A172 (cell line): ENCODE measurements at places on chromosomes 4 and X. TPM values are rescaled to one million over a fixed set of nuclear protein-coding genes. Genes with fewer than 3 reads are reported as not detected.

Gene FGF16
- not detected in 2 replicates for total RNA-seq

Gene PTCHD1
- total RNA-seq = not detected in 2 replicates

Gene ADH6
- total RNA-seq = not detected in 2 replicates

Gene OCIAD2
- total RNA-seq = 128 and 158 TPM in 2 replicates

Gene COL25A1
- 0.12 TPM in 1 of 2 replicates, not detected in the other for total RNA-seq

Gene NONO
- 512 and 514 TPM in 2 replicates for total RNA-seq

Gene ADH1A
- not detected in 2 replicates for total RNA-seq

Gene FAM47B
- not detected in 2 replicates for total RNA-seq

DNA sequence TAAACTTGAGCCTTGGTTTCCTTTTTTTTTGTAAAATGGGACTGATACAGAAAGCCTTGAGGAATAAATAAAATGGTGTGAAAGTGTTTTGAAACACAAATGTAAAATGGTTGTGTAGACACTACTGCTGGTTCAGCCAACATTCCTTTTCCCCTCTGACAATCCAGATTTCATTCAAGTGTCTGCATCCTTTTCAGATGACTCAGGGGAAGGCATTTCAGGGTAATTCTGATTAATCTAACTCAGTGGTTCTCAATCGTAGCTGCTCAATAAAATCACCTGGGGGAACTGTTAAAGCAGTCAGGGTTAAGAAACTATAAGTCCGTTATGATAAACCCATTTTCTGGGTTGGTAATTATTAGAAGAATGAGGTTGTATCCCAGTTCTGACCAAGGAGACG is 4.6 kb downstream of the ARHGAP10 start:
- peak; percentile 70 for DNase-seq

DNA sequence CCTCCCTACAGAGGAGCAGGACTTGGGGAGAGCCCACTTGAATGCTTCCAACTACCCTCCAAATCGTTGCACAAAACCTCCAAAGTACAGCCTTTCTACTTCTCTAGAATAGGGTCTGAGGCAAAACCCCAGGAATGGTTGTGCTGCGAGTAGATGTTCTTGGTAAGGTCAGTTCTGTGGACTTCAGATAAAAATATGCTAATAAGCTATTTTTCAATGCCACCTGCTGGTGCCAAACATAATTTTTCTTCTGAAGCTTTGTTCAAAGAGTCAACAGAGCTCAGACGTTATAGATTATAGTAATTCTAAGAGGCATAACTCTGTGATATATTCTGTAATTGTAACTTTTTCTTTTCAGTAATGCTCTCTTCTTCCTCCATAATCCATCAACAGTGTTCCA is 425.7 kb downstream of the GPAT3 start:
- DNase-seq = peak; percentile 23

DNA sequence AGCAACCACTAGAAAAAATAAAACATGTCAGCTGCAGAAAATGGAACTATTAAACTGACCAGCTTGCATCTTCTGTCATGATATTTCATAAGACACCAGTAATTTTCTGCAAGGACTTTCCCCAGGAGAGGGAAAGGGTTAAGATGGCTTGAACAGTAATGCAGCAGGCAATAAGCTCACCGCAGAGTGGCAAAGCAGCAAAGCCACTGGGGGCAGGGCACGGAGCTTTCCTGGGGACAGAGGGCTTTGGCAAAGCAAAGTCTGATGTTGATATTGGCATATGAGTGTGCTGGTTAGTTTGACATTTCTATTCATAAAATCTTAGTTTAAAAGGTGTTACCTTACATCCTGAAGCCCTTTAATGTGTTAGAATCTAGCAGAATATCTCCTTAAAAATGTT is 55.1 kb upstream of the NAP1L5 start:
- DNase-seq = no peak

DNA sequence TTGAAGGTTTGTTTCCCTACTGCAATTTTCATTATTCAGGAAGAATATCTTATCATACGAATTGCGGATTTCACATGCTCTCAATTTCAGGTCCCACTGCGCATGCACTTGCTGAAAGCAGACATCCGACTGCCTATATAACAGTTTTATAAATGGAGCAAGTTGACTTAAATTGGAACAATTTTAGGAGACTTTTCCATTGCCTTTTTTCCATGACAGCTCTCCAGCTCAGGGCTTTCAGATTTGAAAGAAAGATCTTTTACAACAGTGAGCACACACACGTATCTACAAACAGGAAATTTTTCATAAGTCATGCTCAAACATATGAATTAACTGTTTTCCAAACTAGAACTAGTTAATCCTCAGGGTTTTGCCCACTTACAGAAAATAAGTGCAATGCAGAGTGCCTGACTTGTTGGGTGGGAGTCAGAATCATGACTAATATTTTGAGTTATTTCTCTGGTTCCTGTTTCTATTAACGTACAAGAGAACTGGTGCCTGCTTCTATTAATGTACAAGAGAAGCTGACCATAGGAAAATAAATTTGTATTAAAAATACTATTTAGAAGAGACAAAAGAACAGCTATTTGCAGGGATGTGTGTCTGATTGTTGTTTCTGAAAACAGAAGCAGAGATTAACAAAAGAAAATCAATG is 137.9 kb downstream of the GPC3 start:
- no peak for DNase-seq

GRCh38 chr4:134309715-134310114 is 108.1 kb upstream of the PABPC4L start:
- no peak for DNase-seq

GRCh38 chr4:38162240-38162784 is 202.1 kb downstream of the PTTG2 start:
- DNase-seq = peak; percentile 90

- DNase-seq = no peak
Measured at GRCh38 chr4:183384516-183384915, 59.9 kb upstream of the CDKN2AIP start.

DNA sequence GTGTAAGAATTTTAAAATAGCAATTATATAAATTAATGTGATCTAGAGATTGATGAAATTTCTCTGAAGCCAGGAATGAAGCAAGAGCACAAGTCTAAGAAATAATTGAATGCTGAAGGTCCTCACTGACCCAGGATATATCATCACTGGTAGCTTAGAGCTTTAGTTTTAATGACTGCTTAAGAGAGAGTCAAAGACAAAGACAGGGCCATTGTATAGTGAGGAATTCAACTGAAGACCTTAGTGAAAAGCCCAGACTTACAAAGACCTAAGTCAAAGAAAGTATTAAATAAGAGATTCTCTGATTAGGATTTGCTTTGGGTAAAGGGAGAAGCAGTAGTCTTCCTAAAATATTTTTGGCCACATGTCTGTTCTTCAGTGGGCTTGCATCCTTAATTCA is 26.0 kb upstream of the IL15 start:
- no peak for DNase-seq

DNA sequence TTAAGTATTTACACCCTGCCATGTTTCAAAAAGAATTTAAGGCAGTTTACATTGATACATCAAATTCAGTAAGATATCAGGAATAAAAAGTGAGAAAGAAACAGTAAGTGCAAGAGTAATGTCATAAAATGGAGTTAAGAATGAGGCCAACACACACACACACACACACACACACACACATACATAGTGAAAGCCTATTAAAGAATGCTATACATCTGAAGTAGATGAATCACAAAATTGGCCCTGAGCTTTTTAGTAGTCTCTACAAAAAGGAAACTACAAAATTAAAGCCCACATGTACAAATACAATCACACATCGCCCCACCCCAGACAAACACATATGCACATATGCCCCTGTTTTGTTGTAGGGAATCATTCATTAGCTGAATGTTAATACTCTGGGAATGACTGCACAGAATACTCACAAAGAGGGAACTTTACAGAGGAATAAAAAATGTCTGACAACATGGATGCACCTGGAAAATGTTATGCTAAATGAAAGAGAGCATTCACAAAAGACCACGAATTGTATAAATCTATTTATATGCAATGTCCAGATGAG is 428.8 kb downstream of the IL15 start:
- no peak for DNase-seq

DNA sequence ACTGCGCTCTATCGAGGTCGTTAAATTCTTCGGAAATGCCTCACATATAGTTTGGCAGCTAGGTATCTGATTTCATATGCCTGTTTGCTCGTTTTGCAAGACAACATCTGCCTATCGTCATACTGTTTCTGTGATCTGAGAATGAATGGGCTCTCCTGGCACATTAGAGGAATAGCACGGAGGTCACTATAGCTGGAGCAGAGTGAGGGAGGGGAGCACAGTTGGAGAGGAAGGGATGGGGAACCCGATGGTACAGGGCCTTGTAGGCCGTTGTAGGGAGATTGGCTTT is 552 bp downstream of the IKBKG start:
- no peak for DNase-seq

DNA sequence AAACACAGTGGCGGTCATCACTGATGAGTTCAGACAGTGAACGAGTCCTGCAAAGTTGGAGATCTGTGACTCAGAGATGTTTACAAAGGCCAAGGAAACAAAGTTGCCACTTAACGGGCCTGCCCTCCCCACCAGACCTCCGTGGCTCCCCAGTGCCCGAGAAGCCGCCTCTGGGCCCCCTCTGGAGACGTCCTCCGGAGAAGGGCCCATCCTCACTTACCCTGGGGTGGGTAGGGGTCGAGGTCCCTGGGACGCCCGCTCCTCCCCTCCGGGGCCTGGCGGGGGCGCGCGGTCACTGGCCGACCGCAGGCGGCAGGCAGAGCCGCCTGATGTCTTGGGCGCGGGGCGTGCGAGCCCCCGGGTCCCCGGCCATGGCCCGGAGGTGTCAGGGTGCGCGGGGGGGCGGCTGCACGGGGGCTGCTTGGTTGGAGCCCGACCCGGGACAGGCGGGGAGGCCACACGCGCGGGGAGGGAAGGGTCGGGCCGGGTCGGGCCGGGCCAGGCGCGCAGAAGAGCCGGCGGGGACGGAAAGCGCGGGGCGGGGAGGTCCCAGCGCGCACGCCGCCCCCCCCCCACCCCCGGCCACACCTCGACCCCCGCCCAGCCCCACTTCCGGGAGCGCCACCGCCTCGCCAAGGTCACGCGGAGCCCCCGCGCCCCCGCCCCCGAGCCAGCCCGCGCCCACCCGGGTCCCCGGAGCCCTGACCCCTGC is 529 bp downstream of the DHRSX start:
- peak; percentile 57 for DNase-seq

DNA sequence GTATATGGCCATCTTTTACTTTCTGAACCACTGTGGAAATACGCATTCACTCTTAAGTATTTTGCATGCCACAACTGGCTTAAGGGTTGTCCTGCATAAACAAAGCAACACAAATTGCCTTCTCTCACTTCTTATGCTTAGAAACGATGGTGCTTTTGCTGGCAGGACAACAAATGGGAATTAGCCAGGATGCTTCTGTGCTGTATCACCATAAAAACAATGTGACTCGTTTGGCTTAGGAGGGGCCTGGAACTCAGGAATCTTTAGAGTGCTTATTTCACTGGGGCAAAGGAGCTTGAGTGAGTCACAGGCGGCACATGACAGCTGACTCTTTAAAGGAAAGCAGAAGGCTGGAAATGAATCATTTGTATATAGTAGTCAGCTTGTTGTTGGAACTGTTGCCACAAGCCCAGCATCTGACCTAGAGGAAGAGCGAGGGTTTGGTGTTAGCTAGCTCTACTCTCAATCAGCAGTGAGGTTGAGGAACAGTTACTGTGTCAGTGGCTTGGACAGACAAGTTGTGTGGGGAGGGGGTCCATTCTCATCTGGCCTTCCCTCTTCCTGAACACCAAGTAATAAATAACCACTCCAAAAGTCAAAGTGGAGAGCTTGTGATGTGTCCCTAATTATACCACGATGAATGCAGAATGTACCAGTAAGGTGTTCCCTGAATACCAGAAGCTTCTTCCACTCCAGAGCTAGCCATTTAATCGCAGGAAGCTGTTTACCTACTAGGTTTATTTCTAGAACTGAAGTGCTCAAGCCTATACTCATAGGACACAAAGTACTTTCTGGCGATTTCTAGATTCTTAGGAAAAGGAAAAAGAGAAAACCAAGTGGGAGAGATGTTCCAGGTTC is 293.1 kb downstream of the CAMK2D start:
- peak; percentile 98 for DNase-seq

GRCh38 chr4:7687796-7688195 is 251.9 kb downstream of the AFAP1 start:
- DNase-seq = no peak

GRCh38 chr4:40687676-40688389 is 58.2 kb upstream of the RBM47 start:
- no peak for DNase-seq

- no peak for DNase-seq
Measured at GRCh38 chr4:172698256-172698655, 470.4 kb upstream of the GALNT7 start.
